IMR-90 (cell line): ENCODE measurements at places on chromosomes 3 and 15. TPM values are rescaled to one million over a fixed set of nuclear protein-coding genes. Genes with fewer than 3 reads are reported as not detected.

GRCh38 chr3:63910891-63911290, 1.3 kb downstream of the SCAANT1 start:
- peak; percentile 59 for DNase-seq
- H3K27ac ChIP-seq: no peak overlapping the region
- peaks cover 7% of the 10 kb centered on the region for H3K4me1 ChIP-seq
- H3K4me3 ChIP-seq: no peak overlapping the region; the same call in 1 of the 2 replicates
- H3K27me3 ChIP-seq: no peaks in the 10 kb centered on the region

- H3K36me3 ChIP-seq: no peaks in the 10 kb centered on the region
- no peaks in the 10 kb centered on the region for H3K4me1 ChIP-seq
- no peak overlapping the region for H3K27ac ChIP-seq
- no peak for DNase-seq
- no peak overlapping the region for H3K4me3 ChIP-seq
These were observed 219.5 kb downstream of the CACNA2D3 start for GRCh38 chr3:54341811-54342210.

DNA sequence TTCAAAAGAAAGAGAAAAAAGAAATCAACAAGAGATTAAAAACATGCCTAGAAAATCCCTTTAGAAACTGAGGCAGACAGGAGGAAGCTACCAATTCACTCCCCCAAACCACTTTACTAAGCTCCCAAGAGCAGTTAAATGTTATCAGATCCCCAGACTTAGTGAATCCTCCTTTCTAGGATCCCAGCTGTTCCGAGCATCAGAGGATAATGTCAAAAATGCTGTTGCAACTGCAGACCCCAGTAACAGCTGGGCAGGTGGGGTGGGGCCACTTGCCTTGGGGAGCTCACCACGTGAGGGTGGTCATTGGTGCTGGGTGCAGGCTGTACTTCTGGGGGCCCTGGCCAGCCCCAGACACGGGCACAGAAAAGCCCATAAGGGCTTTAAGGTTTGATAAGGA, 9.1 kb downstream of the POMGNT2 start:
- H3K4me1 ChIP-seq: no peaks in the 10 kb centered on the region
- H3K27ac ChIP-seq: no peak overlapping the region
- no peaks in the 10 kb centered on the region for H3K27me3 ChIP-seq
- no peak for DNase-seq

DNA sequence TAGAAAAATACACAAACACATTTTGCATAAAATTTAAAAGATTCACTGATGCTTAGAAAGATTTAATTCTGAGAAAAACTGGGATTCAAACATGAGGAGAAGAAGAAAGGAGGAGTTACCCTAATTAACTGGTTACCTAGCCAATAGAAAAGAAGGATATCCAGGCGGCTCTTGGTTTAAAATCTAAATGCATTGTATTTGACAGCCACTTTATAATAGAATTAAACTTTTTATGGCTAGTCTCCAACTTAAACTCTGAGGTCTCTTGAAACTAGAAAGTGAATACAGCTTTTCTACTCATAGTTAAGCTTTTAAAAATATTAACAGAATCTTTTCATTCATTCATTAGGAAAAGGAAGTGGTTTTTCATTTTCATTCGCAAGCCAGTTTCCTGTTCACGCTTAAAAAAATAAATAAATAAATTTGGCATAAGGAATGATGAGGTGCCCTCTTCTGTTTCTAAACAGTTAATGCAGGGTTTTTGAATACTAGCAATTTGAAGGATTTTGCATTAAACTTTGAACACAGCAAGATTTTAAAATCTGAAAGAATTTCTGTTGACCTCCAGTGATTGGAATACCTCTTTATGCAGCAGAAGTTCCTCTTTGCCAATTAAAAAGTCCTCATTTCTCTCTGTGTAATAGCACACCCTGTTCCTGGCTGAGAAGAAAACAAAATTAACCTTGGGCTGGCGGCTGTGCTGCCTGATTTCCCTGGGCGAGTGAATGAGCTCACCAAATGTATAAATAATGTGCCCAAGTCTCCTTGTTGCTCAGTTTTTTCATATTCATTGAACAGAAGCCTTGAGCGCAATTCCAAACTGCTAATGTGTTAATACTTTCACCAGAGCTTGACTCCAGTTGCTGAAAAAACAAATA, 105.1 kb downstream of the ZMAT3 start:
- H3K27me3 ChIP-seq: peaks cover 2% of the 10 kb centered on the region; the same call in 1 of the 2 replicates
- no peak overlapping the region for H3K4me3 ChIP-seq
- no peaks in the 10 kb centered on the region for H3K36me3 ChIP-seq
- DNase-seq: peak; percentile 37

- H3K36me3 ChIP-seq: no peaks in the 10 kb centered on the region
- DNase-seq: peak; percentile 5
- no peaks in the 10 kb centered on the region for H3K4me1 ChIP-seq
These were observed 1.2 kb downstream of the RGMA start for GRCh38 chr15:93087825-93088199.

GRCh38 chr3:194536871-194537637, 50.3 kb upstream of the ATP13A3 start:
- H3K4me3 ChIP-seq: no peak overlapping the region
- H3K36me3 ChIP-seq: no peaks in the 10 kb centered on the region
- DNase-seq: peak; percentile 28

DNA sequence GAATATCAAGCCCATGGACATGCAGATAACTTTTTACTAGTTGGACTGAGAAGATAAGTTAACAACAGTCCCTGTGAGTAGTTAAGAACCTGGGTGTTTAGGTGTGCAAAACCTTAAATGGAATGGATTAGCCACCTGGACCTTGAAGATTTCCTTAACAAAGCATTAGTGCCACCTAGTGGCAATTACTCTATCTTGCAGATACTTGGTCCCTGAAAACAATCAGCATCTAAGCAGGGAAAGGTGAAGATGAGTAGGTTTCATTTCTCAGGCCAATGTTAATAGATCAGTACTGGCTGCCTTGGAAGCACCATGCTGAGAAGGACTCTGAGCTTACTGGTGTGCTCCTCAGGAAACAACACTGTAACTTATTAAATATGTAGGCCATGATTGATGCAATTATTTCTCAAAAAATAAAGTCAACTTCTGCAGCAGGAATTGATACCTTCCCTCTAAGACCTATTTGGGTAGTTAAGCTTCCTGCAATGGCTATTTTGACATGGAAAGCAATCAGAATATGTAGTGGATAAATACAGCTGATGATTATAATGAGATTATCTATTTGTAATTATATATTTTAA, 329.4 kb downstream of the TBC1D5 start:
- H3K4me1 ChIP-seq: no peaks in the 10 kb centered on the region
- peak; percentile 64 for DNase-seq
- H3K4me3 ChIP-seq: no peak overlapping the region
- no peaks in the 10 kb centered on the region for H3K36me3 ChIP-seq

MUC20 gene
- 0.12 and 0.24 TPM in 2 replicates for polyA plus RNA-seq

GRCh38 chr3:99269606-99270351, 368.3 kb upstream of the DCBLD2 start:
- H3K27ac ChIP-seq: no peak overlapping the region
- H3K36me3 ChIP-seq: no peaks in the 10 kb centered on the region
- H3K4me3 ChIP-seq: no peak overlapping the region
- DNase-seq: no peak

DNA sequence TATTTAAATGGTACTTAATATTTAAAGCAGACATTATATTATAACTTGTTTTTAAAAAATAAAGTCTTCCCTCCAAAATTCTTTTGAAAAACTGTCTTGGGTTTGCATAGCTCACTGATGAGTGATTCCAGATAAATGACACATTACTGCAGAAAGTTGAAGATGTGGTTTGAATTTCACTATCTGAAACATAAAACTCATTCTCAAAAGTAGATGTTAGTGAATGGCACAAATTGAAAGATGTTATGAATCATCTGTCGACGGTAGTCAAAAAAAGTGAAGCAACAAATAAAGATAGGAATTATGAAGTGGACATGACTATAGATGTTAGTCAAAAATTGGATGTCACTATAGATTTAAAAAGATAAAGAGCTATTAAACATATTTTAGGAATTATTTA, 280.5 kb downstream of the GAP43 start:
- no peak overlapping the region for H3K27ac ChIP-seq
- DNase-seq: peak; percentile 23
- H3K4me3 ChIP-seq: no peak overlapping the region
- H3K27me3 ChIP-seq: no peaks in the 10 kb centered on the region; the same call in 1 of the 2 replicates
- H3K4me1 ChIP-seq: no peaks in the 10 kb centered on the region
- H3K36me3 ChIP-seq: no peaks in the 10 kb centered on the region

IGF2BP2 gene
- polyA plus RNA-seq: 20.3 and 23.4 TPM in 2 replicates

DNA sequence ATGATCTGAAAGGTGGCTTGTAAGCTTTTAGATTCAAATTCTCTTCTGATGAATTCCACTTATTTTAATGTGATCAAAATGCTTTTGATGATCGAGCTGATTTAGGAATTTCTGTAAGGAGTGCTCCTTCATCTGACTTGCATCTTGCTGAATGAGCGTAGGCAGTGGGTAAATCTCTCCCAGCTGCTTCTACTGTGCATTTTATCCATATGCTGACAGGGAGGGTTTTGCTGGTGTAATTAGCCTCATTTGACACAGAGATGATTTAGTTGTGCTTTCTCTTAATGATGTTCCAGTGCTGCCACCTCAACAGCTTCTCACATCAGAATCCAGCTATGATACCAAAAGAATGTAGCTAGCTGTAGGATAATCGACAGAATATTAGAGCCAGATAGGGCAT, 3.8 kb upstream of the LMOD3 start:
- no peak overlapping the region for H3K27ac ChIP-seq
- H3K36me3 ChIP-seq: no peaks in the 10 kb centered on the region
- H3K27me3 ChIP-seq: peaks cover 13% of the 10 kb centered on the region
- H3K4me3 ChIP-seq: no peak overlapping the region
- DNase-seq: no peak
- H3K4me1 ChIP-seq: no peaks in the 10 kb centered on the region; the same call in 1 of the 2 replicates

DNA sequence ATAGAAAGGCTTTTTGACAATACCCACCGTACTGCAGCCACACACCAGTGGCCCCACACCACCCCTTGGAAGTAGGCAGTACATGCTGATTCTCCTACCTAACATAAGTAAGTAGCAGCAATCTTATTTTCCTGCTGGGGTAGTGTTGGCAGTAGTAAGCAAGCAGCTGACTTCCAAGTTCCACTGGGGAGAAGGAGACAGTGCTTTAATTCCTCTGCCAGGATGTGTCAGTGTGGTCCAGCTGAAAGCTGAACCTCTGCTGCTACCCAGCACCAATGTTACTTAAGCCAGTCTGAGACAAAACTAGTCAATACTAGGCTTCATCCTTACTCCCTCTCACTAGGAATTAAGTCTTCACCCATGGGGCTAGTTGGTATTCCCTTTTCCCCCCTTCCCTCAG, 74.7 kb downstream of the DZIP3 start:
- DNase-seq: no peak
- H3K4me3 ChIP-seq: no peak overlapping the region
- H3K27me3 ChIP-seq: no peaks in the 10 kb centered on the region
- no peaks in the 10 kb centered on the region for H3K4me1 ChIP-seq
- H3K36me3 ChIP-seq: no peaks in the 10 kb centered on the region
- H3K27ac ChIP-seq: no peak overlapping the region
